Activated CD4-positive, alpha-beta T cell treated with anti-CD3 and anti-CD28 coated beads for 48 hours (primary cell): ENCODE measurements at places on chromosomes 2 and 18.
A peak's percentile ranks its signal among the peaks of the same experiment; 100 is the strongest.

DNA sequence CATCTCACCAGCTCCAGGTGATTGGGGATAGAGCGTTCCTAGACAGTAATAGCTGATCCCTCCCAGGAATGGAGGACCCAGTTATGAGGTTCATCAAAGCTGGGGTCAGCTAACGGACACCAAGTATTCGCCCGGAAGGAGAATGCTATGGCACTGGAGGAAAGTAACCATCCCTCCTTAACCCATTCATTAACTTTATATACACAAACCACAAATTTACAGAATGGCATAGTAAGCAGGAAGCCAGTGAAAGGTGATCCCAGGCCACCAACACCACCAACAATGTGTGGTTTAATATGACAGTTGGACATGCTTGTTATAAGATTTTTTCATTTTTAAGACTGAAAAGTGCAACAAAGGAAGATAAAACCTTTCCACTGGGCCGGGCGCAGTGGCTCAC, 55.3 kb upstream of the CHMP1B start:
- DNase-seq: no peak

DNA sequence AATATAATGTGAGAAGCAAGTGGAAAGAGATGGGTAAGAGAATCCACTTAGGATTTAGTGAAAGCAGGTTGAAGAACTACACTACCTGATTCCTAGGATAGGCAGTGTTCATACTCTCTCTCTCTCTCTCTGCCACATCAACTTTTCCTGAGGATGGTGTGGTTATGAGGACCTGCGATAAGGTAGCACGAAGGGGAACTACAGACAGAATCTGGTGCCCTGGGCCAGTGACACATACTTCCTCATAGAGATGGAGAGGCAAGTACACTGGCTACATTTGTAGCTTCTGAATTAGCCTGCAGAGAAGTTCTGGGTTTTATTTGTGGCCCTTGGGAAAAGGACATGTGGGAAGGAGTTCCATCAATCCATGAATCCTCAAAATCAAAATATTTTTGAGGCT, 44.5 kb downstream of the PTH2R start:
- no peak for DNase-seq

- peak; percentile 24 for DNase-seq
Measured at GRCh38 chr18:79402977-79403722, 7.4 kb downstream of the NFATC1 start.

- no peak for DNase-seq
Measured at GRCh38 chr2:149261692-149262091, 68.7 kb upstream of the LYPD6 start.

- no peak for DNase-seq
Measured at GRCh38 chr18:50454387-50454988, 79.6 kb downstream of the SKA1 start.

GRCh38 chr2:200795028-200795440, 16.7 kb upstream of the BZW1 start:
- no peak for DNase-seq

GRCh38 chr2:71935262-71935848, 212.3 kb downstream of the CYP26B1 start:
- DNase-seq: no peak

GRCh38 chr18:46393230-46393629, 263.8 kb downstream of the LOXHD1 start:
- no peak for DNase-seq

- no peak for DNase-seq
Measured at GRCh38 chr2:103960951-103961350, 893.0 kb upstream of the POU3F3 start.

GRCh38 chr2:157149270-157149669, 108.2 kb upstream of the GALNT5 start:
- no peak for DNase-seq

GRCh38 chr2:236904389-236905263, 181.1 kb upstream of the COPS8 start:
- no peak for DNase-seq

DNA sequence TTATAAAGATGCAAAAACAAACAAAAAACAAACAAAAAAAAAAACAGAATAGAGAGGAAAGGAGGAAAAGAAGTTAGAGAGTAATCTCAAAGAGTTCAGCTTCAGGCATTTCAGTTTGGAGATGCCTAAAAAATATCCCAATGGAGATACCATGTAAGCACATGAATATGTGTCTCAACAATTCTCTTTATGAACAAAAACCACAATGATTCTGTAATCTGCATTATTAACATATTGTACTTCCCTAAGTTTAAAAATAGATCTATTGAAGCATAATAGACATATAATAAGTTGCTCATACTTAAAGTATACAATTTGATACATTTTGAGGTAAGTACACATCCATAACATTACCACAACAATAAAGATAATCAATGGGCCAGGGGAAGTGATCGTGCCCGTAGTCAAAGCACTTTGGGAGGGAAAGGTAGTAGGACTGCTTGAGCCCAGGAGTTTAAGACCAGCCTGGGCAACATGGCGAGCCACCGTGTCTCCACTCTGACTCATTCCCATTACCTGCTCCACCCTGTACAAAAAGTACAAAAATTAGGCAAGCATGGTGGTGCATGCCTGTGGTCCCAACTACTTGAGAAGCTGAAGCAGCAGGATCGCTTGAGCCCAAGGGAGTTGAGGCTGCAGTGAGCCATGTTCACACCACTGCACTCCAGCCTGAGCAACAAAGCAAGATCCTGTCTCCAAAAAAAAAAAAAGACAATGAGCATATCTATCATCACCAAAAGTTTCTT, 158.9 kb downstream of the ATAD2B start:
- DNase-seq: no peak

DNA sequence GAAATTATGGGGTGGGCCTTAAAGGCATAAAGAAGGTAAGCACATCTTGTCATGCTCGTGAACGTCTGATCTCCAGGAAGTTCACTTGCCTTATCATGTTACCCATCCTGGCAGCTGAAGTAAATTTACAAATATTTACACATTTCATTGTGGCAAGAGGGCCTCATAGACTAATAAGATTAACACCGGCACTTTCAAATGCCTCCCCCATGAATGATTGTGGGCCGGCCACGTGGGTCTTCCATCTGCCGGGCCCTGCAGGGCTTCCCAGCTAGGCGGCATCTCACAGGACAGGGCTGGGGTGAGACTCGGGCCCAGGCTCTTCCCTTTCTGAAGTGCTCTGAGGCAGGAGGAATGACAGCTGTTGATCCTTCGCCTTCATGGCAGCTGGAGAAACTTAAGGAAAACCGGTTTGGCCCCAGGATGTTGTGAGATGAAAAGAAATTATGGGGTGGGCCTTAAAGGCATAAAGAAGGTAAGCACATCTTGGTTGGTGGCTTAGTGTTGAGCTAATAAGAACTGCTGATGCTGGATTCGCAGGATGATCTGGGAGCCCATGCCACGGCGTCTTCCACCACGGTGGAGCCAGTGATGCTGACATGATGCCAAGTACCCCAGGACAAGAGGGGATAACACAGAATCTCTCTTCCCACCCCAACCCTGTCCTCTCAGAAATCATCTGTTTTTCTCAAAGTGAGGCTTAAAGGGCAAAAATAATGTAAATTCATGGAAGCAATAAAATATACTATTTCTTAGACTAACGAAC, 176.3 kb downstream of the SEPTIN10 start:
- DNase-seq: no peak

- DNase-seq: no peak
Measured at GRCh38 chr2:152701198-152701597, 16.1 kb downstream of the PRPF40A start.

DNA sequence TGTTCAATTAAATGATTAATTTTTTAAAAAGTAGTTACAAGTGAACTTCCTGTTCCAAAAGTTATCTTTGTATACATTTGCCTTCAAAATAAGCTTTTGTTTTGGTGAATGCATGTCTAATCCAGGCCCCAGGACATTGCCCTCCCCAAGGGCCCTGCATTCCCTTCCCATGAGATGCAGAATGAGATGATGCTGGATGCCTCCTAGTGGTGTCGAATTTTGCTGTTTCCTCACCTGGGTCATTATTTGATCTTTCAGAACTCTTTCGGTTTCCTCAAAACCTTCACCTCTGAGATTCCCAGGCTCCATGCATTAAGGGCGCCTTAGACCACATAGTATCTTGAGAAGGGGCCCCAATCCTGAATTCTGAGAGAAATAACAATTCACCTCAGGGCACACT, 728.8 kb downstream of the CNTNAP5 start:
- no peak for DNase-seq

- no peak for DNase-seq
Measured at GRCh38 chr2:68434981-68435380, 32.1 kb downstream of the FBXO48 start.

DNA sequence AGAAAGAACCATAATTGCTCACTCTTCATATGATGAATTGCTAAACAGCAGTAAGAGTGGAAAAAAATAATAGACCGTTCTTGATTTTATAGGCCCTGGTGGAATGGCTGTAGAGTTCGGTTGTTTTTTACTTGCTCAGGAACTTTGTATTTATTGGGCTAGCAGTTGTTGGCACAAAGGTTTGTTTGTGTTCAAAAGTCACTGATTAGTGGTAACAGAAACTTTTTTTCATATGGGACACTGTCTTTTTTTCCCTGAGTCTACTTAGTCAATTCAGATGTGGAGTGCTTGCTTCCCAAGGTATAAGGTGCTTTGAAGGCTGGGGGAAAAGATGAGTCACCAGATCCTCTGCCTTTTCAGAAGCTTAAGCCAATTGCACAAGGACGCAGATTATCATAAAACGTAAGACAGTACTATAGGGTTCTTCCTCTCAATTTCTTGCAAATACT, 25.8 kb downstream of the PHLPP1 start:
- DNase-seq: peak; percentile 44
